ENCODE measurements at places on chromosomes 11 and 22.
A peak's percentile ranks its signal among the peaks of the same experiment; 100 is the strongest.

- no peak for DNase-seq
Observed at GRCh38 chr22:49599039-49599438, 228.6 kb downstream of the BRD1 start.

DNA sequence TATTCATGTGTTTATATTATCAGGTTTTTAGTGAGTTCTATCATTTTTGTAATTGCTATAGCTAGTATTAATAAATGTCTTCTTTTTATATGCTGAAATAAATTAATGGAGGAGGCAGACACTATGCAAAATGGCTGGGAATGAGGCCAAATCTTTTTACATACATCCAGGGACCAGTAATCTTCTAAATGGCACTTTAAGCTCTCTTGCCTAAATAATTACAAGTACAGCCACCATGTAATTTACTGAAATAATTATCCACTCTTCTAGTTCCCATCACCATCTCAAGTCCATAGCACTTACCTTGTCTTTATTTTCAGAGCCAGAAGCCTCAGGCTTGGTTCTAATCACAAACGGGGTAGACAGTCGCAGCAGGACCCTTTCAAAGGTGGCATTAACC, 79.1 kb downstream of the GUCY1A2 start:
- DNase-seq: no peak

- no peak for DNase-seq
Observed at GRCh38 chr22:47277531-47277930, 515.1 kb downstream of the TBC1D22A start.

GRCh38 chr11:75809991-75810390, 5.0 kb upstream of the UVRAG start:
- no peak for DNase-seq

GRCh38 chr22:20423906-20424551, 13.6 kb downstream of the SCARF2 start:
- DNase-seq: no peak

DNA sequence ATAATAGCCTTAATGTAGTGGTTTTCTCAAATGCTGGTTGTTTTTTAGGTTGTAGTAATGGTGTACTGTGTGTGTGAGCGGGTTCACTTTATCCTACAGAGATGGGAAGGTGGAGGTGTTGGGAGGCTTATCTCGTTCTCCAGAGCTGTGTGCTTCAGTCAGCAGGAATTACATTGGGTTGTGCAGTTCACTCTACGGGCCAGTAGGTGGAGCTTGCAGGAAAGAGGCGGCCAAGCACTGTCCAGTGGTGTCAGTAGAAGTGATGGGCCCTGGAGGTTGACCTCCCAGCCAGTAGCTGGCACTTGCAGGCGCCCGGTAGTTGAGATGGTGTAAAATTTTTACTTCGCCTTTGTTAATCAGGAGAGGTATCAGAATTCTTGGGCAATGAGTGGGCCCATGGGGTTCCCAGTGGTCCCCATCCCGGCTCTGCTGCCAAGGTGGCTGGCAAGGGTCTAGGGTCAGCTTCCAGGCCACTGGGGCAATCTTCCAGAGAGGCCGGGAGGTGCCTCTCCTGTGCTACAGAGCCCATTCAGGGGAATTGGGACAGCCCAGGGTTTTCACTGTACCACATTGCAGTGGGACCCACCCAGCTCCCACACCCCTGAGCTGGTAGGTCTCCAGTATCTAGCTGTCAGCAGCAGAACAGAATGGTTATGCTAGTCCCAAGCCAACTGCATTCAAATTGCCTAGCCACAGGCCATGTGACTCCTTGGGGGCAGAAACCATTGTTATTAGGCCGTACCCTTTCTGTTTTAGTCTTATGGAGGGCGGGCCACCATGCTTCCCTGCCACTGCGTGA, 43.9 kb downstream of the BIRC2 start:
- peak; percentile 68 for DNase-seq

GRCh38 chr11:7364660-7365059, 113.0 kb downstream of the SYT9 start:
- DNase-seq: no peak

DNA sequence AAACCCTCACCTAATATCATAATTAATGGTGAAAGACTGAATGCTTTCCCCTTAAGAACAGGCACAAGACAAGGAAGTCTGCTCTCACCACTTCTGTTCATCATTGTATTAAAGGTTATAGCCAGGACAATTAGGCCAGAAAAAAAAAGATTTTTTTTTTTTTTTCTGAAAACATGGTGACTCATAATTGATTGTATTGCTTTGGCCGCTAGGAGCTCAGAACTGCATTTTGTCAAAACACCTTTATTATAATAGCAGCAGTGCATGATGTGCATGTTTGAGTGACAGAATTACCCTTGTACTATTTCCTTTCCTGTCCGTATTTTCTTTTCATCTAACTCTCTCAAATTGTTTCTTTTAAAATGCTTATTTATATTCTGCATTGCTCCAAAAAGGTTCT, 98.1 kb downstream of the RNF169 start:
- DNase-seq: no peak

- no peak for DNase-seq
Observed at GRCh38 chr11:35227576-35228327, 88.8 kb downstream of the CD44 start.

DNA sequence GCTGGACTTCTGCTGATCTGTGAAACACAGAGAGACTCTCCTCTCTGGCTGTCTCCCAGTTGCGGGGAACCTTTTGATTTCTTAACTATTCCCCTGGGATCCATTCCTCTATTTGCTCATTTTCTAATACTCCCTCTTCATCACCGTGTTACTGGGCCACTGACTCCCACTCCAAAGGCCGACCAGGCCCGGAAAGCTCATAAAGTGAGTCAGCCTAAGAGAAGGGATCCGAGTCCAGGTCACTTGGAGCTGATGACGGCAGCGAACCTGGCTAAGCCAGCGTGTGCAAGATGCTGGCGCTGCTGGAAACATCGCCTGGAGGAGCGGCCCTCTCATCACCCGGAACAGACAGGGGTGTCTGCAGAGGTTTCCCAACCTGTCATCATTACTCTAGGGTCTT, 112.8 kb downstream of the FBXO7 start:
- no peak for DNase-seq

- DNase-seq: no peak
Observed at GRCh38 chr11:1912289-1912878, 7.1 kb upstream of the TNNT3 start.

- DNase-seq: no peak
Observed at GRCh38 chr11:47328449-47329390, 23.8 kb downstream of the MYBPC3 start.

DNA sequence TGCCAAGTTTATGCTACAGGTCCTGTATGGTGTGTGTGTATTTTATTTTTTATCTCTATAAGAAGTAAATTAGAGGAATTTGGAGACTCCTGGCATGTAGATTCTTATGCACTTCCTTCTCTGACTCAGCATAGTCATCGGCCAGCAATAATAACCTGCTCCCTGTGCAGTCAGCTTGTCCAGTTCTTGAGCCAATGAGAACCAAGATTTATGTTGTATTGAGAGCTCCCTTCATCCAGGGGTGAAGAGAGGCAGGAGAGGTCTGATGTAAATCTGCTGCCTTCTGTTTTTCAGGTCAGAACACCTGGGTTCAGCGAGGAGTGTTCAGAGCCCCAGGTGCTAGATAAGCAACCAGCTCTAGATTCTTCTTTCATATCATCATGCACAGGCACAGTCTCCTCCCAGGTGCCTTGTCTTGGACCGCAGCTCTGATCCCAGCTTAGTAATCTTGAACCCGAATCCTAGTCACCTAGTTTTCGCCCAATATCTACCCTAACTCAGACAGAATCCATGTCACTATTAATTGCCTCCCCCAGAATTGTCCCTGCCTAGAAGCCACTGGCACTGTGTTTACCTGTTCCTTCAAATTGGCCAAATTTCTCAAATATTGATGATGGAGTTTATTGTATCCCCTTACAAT, 328.2 kb upstream of the NCAM1 start:
- DNase-seq: no peak

GRCh38 chr11:64789331-64790204, 11.2 kb upstream of the SF1 start:
- no peak for DNase-seq

DNA sequence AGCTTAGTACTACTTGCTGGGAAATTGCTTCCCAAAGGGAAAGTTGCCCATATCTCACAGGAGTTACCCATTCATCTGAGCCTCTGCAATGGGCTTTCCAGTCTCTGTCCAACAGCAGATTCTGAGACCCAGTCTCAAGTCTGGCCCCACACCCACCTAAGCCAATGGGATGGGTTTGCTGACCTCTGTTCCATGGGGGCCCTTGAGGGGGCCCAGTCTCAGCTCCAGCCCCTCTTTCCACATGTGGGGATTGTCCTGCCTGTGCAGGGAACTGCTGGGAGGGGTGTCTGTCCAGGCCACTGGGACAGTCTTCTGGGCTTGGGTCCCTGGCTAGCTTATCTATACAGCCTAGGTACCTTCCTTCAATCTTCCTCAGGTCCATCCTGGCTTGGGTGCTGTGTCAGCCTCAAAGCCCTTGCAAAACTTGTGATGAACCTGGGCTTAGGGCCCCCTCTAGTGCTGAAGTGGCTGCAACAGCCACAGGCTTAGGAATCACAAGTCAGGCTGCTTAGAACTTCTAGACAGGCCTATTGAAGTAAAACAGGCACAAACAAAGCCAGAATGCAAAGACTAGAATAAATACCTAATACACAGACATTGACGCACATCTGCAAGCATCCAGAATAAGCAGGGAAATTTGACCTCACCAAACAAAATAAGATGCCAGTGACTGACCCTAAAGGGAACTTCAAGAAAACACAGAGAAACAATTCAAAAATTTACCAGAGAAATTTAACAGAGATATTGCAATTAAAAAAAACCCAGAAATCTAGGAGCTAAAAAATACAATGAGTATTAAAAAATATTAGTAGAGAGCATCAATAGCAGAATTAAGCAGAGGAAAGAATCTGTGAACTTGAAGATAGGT, 11.7 kb upstream of the PATL1 start:
- peak; percentile 52 for DNase-seq

DNA sequence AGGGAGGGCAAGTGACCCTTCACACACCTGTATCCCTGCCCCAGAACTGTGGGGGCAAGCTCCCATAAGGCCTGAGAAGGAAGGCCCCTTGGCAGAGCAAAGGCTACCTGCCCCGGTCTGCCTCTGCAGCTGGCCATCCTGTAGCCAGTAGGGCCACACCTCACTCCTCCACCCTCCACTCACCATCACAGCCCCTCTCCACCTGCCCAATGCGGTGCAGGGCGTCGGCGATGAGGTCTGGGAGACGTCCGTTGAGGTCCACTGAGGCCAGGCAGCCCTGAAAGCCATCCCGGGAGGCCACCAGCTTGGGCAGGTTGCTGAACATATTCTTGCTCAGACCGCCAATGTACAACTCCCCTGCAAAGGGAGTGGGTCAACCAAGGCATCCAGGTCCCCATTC, 57.5 kb downstream of the SLC22A12 start:
- DNase-seq: no peak

- DNase-seq: no peak
Observed at GRCh38 chr22:45891021-45891421, 85.9 kb downstream of the WNT7B start.

DNA sequence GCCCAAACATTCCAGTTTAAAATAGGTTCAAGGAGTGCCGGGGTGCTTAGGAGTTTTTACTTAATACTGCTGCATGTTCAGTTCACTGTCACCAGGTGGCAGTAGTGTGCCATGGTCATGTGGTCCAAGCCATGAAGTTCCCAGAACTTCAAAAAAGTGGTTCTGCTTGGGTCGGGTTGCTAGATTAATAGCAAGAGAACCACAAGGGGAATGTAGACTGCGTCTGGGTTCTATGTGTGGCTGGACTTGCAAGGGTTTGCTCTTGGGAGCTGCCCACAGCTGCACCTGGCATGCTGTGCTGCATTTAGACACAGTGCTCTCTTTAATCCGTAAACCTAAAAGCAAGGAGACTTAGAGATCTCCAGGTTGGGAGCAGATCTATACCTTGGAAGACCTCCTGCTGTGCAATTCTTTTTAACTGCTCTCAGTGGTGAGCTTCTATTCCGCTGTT, 6.5 kb upstream of the SPON1 start:
- peak; percentile 42 for DNase-seq
